ENCODE measurements at places on chromosomes 5 and 9. TPM values are rescaled to one million over a fixed set of nuclear protein-coding genes. Genes with fewer than 3 reads are reported as not detected.
A peak's percentile ranks its signal among the peaks of the same experiment; 100 is the strongest.

Gene MLANA
- not detected for total RNA-seq

Gene KCNT1
- not detected for total RNA-seq

Gene TAF11L9
- total RNA-seq = not detected

DNA sequence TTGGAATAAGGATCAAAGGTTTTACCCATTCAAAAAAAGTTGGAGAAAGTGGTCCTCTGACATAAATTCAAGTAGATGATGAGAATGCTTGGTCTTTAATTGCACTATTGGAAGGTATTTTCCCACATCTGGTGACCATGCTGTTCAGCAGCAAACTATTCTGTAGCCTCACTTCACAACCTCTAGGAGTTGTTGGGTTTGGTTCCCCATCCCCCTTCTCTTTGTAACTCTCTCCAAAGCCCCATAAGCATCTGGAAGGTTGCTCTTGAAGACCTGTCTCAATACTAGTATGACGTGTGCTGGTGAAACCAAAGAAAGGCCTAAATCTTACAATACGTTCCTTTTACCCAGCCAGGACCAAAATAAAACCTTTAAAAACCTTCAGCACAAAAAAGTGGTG lies 8.5 kb downstream of the RGMB start:
- H3K27ac ChIP-seq = no peak overlapping the region

GRCh38 chr9:96061293-96061987 lies 185.9 kb downstream of the ERCC6L2 start:
- H3K4me3 ChIP-seq = no peak overlapping the region
- DNase-seq = peak; percentile 79
- no peaks in the 10 kb centered on the region for H3K27me3 ChIP-seq
- no peaks in the 10 kb centered on the region for H3K36me3 ChIP-seq

GRCh38 chr5:135269931-135270421 lies 129.1 kb downstream of the MACROH2A1 start:
- no peak overlapping the region for H3K4me3 ChIP-seq
- peak; percentile 73 for DNase-seq
- H3K4me1 ChIP-seq = no peaks in the 10 kb centered on the region
- H3K36me3 ChIP-seq = no peaks in the 10 kb centered on the region
- H3K27me3 ChIP-seq = no peaks in the 10 kb centered on the region

DNA sequence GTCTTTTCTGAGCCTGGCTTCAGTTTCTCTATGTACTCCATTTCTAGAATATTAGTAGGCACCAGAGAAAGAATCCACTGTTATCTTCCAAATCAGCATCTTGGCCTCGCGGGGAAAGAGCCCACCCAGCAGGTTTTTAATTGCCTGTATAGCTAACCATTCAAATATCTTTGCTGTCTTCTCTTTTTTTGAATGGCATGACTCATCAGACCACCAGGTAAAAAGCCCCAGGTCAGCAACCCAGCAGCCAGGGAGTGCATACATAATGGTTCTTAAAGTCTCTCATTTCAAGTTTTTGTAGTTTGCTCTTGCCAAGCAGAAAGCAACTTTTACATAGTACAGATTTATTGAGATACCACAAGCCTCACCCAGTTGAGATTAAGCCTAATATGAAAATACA lies 50.7 kb downstream of the TMEM167A start:
- no peak overlapping the region for H3K27ac ChIP-seq
- H3K36me3 ChIP-seq = no peaks in the 10 kb centered on the region
- no peaks in the 10 kb centered on the region for H3K4me1 ChIP-seq
- no peak for DNase-seq
- no peaks in the 10 kb centered on the region for H3K27me3 ChIP-seq
- no peak overlapping the region for H3K4me3 ChIP-seq

GRCh38 chr5:138018849-138019248 lies 14.0 kb downstream of the FAM13B start:
- no peaks in the 10 kb centered on the region for H3K27me3 ChIP-seq
- peaks cover 69% of the 10 kb centered on the region for H3K36me3 ChIP-seq
- H3K4me1 ChIP-seq = peaks cover 31% of the 10 kb centered on the region

- H3K4me3 ChIP-seq = no peak overlapping the region
- no peak overlapping the region for H3K27ac ChIP-seq
- H3K4me1 ChIP-seq = no peaks in the 10 kb centered on the region
- no peaks in the 10 kb centered on the region for H3K36me3 ChIP-seq
- DNase-seq = no peak
Observed at GRCh38 chr9:20524776-20525175, 97.5 kb downstream of the MLLT3 start.

DNA sequence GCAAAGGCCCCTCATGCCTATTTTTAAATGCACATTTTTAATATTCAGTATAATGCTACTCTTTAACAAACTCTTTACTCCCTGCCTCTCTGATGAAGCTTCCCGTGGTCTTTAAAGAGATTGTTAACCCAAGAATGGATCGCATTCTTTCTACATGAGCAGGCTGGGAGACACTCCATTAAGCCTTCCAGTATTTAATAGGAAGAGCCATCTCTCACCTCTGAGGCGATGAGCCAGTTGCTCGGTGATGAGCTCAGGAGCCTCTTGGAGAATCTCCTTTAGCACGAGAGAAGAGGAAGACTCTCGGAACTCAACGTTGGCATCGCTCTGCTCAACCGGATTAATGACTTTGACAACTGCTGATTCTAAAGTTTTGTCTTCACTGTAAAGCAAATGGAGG lies 59.6 kb downstream of the PRUNE2 start:
- H3K36me3 ChIP-seq = peaks cover 9% of the 10 kb centered on the region
- H3K4me1 ChIP-seq = no peaks in the 10 kb centered on the region
- no peaks in the 10 kb centered on the region for H3K27me3 ChIP-seq

DNA sequence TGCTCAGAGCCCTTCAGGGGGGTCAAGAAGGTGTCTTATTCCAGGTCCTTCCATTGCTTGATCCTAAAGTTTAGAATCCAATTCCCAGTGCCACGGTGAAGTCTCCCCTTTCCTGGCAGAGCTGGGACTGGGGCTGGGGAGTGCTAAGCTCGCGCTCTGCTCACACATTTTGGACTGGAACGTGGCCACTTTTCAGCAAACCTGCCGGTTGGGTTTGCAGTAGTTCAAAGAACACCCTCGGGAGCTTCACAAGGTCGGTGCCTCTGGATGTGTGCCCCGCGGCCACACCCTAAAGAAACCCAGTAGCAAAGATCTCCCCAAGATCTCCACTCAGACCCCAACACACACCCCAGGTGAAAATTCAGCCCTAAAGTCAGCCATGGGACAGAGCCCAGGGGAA lies at the start of gene C9orf152:
TSS of gene C9orf152 (minus strand) at position 129 of the 400 bp plus-strand sequence. CDS start 580 bp downstream, outside the sequence.
- peak within 1 kb of the TSS; percentile 39 for H3K4me3 ChIP-seq
- H3K36me3 ChIP-seq = no peaks in the 10 kb centered on the region
- DNase-seq = peak; percentile 77
- peak within 1 kb of the TSS; percentile 89 for H3K27ac ChIP-seq
- H3K4me1 ChIP-seq = peaks cover 20% of the 10 kb centered on the region

DNA sequence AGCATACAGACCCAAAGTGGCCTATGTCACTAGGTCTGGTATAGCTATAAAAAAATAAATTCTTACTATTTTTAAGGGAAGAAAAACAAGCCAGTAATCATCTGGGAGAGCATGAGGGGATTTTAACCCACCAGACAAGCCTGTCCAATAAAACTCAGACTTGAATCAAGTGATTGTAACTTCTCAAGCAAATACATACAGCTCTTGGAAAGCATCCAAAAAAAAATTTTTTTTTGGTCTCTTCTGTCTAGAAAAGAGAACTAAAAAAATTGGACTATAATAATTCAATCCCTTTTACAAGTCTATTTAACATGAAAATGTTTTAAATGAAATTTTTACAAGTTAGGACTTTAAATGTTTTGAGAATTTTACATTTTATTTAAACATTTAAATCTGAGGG lies 61.7 kb downstream of the FBXL17 start:
- H3K27ac ChIP-seq = no peak overlapping the region
- DNase-seq = no peak
- H3K27me3 ChIP-seq = no peaks in the 10 kb centered on the region
- H3K36me3 ChIP-seq = no peaks in the 10 kb centered on the region
- no peak overlapping the region for H3K4me3 ChIP-seq

GRCh38 chr5:53631251-53631650 lies 70.8 kb downstream of the NDUFS4 start:
- H3K4me1 ChIP-seq = no peaks in the 10 kb centered on the region
- H3K27ac ChIP-seq = no peak overlapping the region
- no peak overlapping the region for H3K4me3 ChIP-seq
- DNase-seq = no peak
- peaks cover 8% of the 10 kb centered on the region for H3K36me3 ChIP-seq

DNA sequence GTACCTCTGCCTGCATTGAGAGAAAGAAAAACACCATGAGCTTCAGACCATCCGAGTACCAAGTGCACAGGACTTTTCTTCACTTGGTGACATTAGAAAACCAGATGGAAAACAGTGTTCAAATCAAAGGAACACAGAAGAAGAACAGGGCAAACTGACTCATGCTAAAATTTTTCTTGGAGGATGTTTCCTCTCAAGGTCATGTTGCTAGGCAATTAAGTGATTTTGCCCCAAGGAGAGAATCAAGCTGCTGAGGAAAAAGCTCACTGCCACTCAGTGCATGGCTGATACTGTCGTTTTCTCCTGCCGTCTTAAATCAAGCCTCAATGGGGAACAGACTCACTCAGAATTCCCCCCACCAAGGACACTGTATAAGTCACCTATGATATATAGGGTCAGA lies 57.9 kb upstream of the SIMC1 start:
- no peaks in the 10 kb centered on the region for H3K36me3 ChIP-seq
- DNase-seq = no peak
- no peaks in the 10 kb centered on the region for H3K27me3 ChIP-seq

DNA sequence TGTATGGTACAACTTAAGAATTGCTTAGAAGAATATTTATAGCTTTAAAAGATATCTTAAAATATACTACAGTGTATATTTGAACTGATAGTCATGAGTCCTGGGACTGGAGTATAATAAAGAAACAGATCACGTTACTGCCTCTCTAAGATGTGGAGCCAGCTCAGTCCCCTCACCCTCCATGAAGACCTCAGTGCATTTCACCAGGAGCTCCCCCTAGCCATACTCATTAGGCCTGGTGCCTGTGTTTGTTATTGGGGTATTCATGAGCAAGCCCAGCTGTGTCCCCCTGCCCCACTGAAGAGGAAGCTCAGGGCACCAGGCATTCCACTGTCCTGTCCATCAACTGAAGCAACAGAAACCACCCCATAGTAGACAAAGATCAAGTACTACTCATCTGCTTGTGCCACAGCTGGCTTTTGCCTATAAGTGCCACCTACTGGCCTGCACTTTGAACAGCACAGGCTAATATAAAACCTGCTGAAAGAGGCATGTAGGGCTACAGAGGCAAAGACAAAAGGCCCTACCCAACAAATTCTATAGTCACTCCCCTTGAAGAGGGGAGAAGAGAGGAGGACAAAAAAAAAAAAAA lies 850.2 kb upstream of the NUDT12 start:
- H3K27ac ChIP-seq = no peak overlapping the region
- no peak overlapping the region for H3K4me3 ChIP-seq
- no peaks in the 10 kb centered on the region for H3K36me3 ChIP-seq
- no peaks in the 10 kb centered on the region for H3K4me1 ChIP-seq

Measured in stomach (tissue), 19 donors.